ENCODE measurements at places on chromosomes 4 and X. TPM values are rescaled to one million over a fixed set of nuclear protein-coding genes. Genes with fewer than 3 reads are reported as not detected.

Gene BEND2
- total RNA-seq = not detected

DNA sequence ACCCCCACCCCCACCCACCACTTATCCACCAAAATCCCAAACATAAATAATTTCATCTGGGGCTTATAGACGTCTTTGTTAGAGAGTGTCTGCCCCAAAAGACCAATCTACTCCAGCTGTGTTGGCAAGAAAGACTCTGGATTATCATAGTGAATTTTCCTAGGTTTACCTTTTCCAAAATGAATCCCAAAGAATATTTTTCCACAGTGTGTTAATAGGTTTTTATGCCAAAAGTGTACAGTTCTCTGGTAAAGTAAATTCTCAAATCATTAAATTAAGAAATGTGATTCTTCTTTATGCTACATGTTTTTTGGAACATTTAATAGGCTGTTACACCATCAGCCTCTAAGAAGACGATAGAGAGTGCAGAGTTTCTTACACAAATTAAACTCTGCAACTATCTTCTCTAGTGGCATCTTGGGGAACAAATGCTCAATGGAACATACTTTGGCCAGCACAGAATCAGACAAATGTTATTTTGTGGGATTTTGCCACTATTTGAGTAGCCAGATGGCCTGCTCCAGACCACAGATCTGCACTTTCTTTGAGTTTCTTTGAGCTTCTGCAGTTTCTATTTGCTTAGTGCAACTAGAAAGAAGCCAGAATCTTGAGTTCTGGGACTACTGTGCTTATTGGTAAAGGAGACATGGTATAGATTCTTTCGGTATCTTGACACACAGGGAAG, 206.0 kb downstream of the KIT start:
- no peaks in the 10 kb centered on the region for H3K27me3 ChIP-seq
- H3K36me3 ChIP-seq = no peaks in the 10 kb centered on the region
- H3K4me3 ChIP-seq = no peak overlapping the region
- H3K4me1 ChIP-seq = no peaks in the 10 kb centered on the region

Gene CCSER1
- 3.6 TPM for total RNA-seq

Gene P2RY4
- total RNA-seq = 1.2 TPM

DNA sequence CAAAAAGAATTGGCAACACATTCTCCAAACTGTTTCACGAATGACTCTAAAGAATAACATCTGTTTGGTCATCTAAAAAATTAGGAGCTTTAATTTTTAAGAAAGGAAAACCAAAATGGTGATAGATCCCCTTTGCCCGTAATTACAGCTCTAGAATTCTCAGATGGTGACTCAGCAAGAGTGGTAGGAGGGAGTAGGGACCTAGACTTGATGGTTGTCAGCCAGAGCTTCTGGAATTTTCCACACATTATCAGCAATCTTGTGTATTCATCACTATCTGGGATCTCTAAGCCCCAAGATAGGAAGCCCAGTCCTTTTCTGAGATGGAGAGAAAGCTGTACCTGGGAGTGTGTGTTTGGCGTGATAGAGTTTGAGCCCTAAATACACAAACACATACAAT, 103.9 kb upstream of the RAB40AL start:
- no peak for DNase-seq
- no peaks in the 10 kb centered on the region for H3K27me3 ChIP-seq
- H3K4me1 ChIP-seq = no peaks in the 10 kb centered on the region
- no peak overlapping the region for H3K4me3 ChIP-seq

Gene MAOB
- 87.8 TPM for total RNA-seq
